ENCODE measurements at places on chromosomes 6 and 20.

GRCh38 chr20:19419396-19419795, 207.0 kb downstream of the SLC24A3 start:
- DNase-seq = no peak

- no peak for DNase-seq
Observed at GRCh38 chr20:4234128-4234527, 218.8 kb upstream of the RNF24 start.

- no peak for DNase-seq
Observed at GRCh38 chr20:21513881-21514540, at the start of gene NKX2-2. NKX2-2 (minus strand) TSS chr20:21514064; CDS start chr20:21513669, 395 bp downstream.

DNA sequence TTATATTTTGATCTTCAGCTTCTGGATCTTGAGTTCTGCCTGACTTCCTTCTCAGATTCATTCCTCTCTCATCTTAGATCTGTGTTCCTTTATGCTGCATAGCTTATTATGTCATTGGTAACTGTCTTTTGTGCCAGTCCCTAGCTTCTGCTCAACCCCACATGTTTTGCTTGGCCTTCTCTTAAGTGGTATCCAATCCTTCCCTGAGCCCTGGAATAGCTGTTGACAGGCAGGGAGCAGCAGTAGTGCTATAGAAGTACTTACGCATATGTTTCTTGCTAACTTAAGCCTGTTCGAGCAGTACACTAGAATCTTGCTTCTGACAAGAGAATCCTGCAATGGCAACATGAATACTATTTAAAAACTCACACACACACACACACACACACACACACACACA, 13.6 kb upstream of the GRIK2 start:
- DNase-seq = no peak

- DNase-seq = no peak
Observed at GRCh38 chr20:61044499-61044898, 207.6 kb upstream of the CDH4 start.

DNA sequence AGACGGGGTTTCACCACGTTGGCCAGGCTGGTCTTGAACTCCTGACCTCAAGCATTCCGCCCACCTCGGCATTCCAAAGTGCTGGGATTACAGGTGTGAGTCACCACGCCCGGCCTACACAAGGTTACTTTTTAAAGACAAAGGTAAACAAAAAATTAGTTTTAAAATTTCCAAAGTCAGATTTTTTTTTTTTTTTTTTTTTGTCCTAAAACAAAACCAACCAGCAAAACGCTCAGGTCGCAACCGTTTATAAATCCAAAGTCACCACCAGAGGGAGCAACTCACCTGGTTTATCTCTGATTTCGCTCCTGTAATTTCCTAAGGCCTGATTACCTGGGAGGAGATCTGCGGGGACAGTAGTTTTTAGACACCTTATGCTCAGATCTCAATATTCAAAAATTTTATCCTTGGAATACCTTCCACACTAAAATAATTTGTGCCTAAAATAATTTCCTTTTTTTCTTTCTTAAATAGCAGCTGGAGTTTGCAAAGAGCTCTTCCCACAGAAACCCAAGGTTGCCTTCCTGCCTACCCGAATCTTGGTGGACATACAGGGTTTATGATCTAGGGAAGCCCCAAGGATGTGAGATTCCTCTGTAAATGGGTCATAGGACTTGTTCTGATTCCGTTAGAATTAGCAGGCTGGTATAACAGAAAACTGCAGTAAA, 19.8 kb upstream of the TREM1 start:
- peak; percentile 45 for DNase-seq

DNA sequence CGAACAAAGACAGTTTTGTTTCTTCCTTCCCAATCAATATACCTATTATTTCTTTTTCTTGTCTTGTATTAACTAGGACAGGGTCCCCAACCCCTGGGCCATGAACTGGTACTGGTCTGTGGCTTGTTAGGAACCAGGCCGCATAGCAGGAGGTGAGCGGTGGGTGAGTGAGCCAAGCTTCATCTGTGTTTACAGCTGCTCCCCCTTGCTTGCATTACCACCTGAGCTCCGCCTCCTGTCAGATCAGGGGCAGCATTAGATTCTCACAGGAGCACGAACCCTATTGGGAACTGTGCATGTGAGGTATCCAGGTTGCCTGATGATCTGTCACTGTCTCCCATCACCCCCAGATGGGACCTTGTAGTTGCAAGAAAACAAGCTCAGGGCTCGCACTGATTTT, 151.9 kb downstream of the CDKAL1 start:
- DNase-seq = no peak

- DNase-seq = no peak
Observed at GRCh38 chr20:32004963-32005362, 5.3 kb upstream of the CCM2L start.

DNA sequence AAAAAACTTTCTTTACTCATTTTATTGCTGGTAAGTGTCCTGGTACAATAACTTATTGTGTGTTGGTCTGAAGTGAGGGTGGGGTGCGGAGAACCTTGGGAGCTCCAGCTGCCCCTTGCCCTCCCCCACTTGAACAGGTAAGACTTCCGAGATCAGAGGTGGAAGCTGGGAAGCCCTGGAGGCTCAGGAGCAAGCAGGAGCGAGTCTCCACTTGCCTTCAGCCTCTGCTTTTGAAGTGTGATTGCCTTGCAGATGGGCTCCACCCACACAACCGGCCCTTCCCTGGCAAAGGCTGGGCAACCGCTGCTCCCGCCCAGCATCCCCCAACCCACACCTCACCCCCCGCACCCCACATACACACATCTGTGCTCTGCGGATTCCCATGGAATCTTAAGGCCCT, 179.6 kb downstream of the TFAP2C start:
- no peak for DNase-seq

- no peak for DNase-seq
Observed at GRCh38 chr6:113009682-113010081, 662.6 kb downstream of the RFPL4B start.

- DNase-seq = no peak
Observed at GRCh38 chr20:60631585-60632287, 620.3 kb upstream of the CDH4 start.

- DNase-seq = no peak
Observed at GRCh38 chr6:28775405-28776129, 148.2 kb downstream of the TRIM27 start.

DNA sequence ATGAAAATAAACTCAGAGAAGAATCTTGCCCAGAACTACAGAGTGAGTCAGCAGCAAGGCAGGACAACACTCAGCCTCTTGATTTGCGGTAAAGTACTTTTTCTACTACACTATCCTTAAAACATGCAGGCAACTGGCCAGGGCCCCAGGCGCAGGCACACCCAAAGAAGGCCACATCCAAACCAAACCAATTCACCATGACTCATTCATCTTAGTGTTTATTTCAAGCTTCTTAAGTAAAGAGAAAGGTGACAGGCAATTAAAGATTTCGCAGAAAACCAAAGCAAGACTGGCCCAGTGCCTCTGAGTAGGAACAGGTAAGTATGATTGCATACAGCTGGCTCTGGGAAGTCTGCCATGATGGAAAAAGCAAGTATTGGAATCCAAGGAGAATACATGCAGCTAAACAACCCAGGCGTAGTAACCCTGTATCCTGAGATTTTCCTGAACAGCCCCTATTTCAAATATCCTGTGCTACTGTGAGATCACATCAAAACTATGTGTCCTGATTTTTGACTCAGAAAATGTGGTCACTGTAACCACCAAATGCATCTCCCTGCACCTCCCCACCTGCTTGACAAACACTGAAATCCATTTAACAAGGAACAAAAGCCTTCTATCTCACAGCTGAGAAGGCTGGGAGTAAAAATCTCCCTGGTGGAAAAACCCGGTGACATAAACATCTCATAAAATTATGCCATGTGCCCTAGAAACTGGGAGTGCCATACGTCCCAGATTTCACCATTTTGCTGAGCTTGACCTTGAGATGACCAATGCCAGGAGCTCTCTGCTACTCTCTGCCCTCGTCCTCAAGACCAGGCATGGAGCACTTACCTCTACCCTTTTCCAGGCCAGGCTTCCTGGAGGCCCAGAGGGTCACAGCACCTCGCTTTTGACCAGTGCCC, 12.4 kb downstream of the WFDC3 start:
- DNase-seq = no peak

DNA sequence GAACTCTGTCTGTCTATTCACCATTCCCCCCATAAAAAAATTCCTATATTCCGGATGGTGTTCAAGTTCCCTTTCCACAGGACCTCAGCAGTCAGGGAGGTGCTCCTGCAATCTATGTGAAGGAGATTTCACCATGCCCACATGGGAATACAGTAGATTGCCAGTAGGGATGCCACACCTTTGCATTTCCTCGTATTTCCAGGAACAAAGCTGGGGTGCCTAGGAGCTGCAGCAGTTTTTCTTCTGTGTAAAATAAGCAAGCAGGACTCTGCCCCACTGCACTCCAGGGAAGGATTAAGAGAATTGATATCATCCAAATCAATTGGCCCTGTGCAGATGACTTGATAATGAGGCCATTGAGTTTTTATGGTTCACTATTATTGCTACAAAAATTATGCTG, 7.4 kb upstream of the KIF16B start:
- DNase-seq = no peak

GRCh38 chr6:44576132-44576631, 188.7 kb downstream of the CDC5L start:
- no peak for DNase-seq

DNA sequence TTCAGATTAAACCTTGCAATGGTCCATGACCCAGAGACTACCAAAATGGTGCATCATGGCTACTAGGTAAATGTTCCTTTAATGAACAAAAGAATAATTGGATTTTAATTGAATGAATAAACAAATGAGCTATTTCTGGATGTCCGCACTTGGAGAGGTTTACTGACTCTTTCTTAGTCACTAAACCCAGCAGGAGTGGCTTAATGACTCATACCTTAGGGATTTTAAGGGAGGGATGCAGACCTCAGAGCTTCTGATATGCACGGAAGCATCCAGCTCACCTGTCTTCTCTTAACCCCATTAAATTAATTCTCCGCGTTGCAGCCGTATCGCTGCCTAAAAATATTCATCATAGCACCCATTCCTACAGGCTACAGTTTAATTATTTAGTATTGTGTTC, 970.0 kb upstream of the SLC35B3 start:
- DNase-seq = no peak

DNA sequence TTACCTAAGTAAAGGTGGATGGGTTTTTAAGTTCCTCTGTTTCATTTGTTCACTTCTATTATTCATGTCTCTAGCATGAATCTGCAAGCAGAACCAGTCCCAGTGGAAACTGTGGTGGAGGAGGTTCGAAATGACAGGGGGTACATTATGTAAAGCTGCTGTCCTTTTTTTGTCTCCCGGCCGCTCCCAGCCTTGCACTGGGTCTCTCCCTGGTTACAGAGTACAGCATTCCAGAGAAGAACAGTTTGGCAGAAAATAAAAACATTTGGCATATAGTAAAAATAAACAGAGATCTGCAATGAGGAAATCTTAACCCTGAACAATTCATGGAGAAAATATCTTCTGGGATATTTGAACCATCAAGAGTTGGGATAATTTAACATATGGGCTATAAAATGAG, 34.6 kb upstream of the TAGAP start:
- DNase-seq = no peak

DNA sequence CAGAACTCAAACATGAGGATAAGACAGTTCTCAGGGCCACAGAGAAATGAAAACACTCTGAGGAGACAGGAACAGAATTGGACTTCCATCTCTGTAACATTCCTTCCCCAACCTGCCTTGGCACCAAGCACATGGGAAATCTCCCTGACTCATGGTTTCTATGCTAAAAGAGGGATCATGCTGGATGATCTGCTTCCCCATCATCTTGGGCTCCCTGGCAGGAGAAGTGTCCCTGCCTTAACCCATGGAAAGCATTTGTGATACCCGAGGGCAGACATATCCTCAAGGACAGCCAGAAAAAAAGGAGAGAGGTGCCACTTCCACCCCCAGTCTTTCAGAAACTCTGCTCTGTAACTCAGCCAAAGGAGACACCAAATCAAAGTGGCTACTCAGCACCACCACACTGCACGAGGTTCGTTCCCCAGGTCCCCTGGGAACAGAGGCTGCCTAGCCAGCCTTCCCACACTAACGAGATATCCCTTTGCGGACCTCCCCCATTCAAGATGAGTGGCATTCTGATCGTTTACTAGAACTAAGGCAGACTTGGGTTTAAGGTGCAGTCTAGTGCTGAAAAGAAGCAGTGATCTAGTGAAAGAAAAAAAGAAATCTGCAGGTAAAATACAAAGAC, 34.8 kb downstream of the BLOC1S5 start:
- DNase-seq = no peak

GRCh38 chr6:25788305-25788922, 33.9 kb downstream of the SLC17A4 start:
- no peak for DNase-seq

Measured in neuronal stem cell (in vitro differentiated cells).